ENCODE measurements at places on chromosomes 5 and 9. TPM values are rescaled to one million over a fixed set of nuclear protein-coding genes. Genes with fewer than 3 reads are reported as not detected.

DNA sequence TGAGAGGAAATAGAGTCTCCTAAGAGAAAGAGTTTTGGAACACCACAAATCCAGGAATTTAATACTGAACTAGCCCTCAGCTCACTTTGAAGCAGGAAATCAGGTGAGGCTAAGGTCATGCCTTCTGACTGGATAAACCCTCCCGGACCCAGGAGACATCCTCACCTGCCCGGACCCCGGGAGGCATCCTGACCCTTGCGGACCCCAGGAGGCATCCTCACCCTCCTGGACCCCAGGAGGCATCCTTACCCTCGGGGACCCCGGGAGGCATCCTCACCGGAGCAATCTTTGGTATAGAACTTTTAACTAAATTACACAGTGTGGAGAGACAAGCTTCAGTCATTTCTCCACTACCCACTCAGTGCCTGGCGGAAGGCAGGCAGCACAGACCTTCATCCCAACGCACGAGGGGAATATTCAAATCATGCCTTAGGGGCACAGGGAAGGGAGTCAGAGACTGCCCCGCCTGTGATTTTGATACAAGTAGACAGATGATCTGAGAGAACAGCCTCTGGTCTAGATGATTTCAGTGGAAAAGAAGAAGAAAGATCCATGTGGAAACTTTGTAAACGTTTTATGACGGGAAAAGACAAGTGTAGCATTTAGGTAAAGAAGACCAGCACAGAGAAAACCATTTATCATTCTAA, 21.3 kb downstream of the STXBP1 start:
- no peak for DNase-seq

Gene FAM163B
- not detected for total RNA-seq

Gene PGM5
- total RNA-seq, result 1.5 TPM

DNA sequence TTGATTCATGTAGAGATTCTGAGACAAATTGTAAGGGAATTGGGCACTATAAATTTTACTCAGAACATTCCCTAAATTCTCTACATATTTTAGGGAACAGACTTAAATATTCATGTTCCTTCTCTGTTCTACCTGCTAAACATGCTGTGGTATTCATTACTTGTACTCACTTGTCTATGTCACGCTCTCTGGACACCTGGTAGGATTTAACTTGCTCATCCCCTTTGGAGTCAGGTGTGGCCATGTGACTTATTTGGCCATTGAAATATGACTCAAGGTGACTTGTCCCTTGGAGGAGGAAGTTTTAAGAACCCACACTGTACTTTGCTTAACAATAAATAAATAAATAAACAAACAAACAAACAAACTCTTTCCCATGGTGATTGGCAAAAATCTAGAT, 2258.8 kb upstream of the WWC1 start:
- DNase-seq, result no peak

DNA sequence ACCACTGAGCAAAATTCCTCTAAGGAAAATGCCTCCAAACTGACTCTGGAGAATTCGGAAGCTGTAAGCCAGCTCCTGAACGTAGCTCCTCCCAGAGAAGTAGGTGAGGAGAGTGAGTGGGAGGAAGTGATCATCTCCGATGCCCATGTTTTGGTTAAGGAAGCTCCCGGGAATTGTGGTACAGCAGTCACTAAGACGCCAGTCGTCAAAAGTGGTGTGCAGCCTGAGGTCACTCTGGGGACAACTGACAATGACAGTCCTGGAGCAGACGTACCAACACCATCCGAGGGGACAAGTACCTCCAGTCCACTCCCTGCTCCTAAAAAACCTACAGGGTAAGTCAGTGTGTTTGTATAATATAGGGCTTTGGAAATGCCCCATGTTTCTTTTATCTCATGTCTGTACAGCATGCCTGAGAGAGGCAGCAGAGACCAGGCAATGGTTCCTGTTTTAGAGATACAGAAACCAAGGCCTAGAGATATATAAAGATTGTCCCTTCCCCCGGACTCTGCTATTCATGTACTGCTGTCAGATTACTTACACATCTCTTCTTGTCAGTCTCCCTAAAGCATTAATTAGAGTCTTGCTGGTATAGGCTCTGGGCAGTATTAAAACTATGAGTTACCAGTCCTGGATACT, 23.9 kb downstream of the HMGXB3 start:
- DNase-seq, result peak; percentile 15

DNA sequence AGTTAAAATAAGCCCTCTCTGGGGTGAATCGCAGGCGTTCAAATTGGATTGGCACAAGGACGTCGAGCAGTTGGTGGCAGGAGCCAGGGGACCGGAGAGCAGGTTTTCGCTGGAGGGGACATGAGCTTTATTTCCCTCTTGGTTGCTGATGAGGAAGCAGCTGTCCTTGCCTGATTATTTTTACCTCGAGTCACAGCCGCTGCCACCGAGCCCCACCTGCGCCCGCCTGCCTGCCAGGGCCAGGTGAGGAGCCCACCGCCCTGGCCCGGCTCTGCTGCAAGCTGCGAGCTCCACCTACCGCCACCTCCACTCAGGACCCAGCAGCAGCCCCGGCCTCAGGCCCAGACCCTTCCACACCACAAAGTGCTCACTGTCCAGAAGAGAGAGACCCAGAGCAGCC, 9.0 kb upstream of the ADGRD2 start:
- no peak for DNase-seq

DNA sequence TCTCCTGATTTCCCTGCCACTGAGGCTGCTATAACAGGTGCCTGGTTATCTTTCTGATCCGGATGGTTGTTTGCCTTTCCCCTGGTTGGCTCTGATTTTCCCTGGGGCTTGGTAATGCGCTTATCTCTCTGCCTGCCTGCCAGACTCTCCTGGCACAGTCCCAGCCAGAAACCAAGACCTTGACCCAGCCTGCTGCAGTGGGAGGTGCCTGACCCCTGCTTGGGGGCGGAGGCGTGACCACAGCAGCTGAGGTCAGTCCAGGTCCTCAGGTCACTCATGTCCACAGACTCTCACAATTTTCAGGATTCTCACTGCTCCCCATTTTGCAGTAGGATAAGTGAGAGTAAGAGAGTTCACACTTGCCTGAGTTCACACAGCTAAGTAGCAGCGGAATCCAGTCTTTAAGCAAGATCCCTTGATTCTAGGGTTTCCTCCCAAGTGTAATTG, 24.4 kb upstream of the SYNPO start:
- DNase-seq, result no peak

- DNase-seq, result no peak
These were observed 387.1 kb upstream of the PAPPA start for GRCh38 chr9:115766370-115766955.

GRCh38 chr5:29697785-29698414, 1495.6 kb upstream of the CDH6 start:
- DNase-seq, result no peak

GRCh38 chr9:134629061-134629585, 12.5 kb upstream of the COL5A1 start:
- no peak for DNase-seq

DNA sequence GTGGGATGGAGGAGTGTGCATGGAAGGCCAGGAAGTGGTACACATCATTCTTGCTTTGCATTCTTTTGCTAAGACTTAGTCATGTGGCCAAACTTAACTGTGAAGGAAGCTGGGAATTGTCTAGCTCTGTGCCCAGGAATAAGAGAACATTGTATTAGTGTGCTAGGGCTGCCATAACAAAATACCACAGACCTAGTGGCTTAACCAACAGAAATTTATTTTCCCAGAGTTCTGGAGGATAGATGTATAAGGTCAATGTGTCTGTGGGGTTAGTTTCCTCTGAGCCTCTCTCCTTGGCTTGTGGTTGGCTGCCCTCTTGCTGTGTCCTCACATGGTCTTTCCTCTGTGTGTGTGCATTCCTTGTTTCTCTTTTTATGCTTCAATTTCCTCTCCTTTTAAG, 32.4 kb downstream of the NNT start:
- no peak for DNase-seq

DNA sequence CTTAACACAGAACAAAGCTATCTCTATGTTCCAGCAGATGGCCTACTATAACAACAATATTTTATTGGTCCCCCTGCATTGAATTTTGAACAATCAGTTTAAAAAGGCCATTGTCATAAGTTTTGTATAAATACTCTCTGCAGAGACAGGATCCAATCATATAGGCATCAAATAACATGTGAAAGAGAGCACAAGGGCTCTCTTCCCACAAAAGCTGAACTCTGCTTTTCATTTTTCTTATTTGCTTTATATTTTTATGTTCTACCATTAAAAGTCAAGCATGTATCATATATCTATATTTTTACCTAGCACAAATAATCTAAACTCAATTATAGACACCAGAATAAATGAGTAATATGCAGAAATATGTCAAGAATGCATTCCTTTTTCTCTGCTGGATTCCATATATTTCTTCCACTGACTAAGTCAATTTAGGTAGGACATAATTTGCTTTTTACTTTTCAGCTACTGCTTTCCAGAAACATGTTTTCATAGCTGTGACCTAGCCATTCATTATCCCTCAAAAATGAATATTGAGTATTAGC, 143.6 kb downstream of the CDH9 start:
- DNase-seq, result no peak

Gene CCDC112
- 9.0 TPM for total RNA-seq

GRCh38 chr5:96259151-96259772, 173.8 kb downstream of the PCSK1 start:
- no peak for DNase-seq

Gene SLC31A1
- 18.0 TPM for total RNA-seq

DNA sequence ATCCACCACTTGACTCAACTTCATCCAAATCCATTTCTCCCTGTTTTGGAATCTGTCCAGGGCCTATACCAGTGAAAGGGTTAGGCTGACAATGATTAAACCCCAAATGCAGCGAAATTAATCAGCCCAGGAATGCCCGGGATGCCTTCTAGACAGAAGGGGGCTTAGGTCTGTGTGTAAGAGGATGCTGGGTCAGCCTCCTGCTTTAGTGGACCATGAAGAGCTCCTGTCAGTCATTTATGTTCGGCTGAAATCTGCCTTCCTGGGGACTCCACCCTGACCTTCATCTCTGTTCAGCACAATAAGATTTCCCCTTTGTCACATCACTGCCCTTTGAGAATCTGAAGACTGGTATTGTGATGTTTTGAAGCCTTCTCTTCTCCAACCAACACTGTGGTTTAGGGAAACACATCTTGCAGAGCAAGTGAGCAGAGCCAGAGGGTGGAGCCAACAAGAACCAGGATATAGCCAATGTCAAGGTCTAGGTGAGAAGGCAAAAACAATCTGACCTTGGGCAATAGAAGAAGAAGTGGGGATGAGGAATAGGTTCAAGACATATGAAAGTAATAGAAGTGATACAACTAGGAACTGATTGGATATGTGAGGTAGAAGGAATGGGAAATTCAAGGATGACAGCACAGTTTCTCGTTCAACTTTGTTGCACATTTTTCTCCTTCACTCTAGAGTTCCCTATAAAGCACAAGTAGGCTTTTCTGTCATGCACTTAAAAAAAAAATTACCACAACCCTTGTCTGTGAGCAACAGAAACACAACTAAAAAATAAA, 234.4 kb downstream of the ARHGAP26 start:
- DNase-seq, result no peak

Measured in G401 (cell line).